Right renal cortex interstitium (tissue), 3 donors: ENCODE measurements at places on chromosomes 3 and 15. TPM values are rescaled to one million over a fixed set of nuclear protein-coding genes. Genes with fewer than 3 reads are reported as not detected.

SCAMP2 gene
- 63.1 TPM for polyA plus RNA-seq

NR2E3 gene
- 0.18 TPM for polyA plus RNA-seq

MCTP2 gene
- 18.8 TPM for polyA plus RNA-seq

DNA sequence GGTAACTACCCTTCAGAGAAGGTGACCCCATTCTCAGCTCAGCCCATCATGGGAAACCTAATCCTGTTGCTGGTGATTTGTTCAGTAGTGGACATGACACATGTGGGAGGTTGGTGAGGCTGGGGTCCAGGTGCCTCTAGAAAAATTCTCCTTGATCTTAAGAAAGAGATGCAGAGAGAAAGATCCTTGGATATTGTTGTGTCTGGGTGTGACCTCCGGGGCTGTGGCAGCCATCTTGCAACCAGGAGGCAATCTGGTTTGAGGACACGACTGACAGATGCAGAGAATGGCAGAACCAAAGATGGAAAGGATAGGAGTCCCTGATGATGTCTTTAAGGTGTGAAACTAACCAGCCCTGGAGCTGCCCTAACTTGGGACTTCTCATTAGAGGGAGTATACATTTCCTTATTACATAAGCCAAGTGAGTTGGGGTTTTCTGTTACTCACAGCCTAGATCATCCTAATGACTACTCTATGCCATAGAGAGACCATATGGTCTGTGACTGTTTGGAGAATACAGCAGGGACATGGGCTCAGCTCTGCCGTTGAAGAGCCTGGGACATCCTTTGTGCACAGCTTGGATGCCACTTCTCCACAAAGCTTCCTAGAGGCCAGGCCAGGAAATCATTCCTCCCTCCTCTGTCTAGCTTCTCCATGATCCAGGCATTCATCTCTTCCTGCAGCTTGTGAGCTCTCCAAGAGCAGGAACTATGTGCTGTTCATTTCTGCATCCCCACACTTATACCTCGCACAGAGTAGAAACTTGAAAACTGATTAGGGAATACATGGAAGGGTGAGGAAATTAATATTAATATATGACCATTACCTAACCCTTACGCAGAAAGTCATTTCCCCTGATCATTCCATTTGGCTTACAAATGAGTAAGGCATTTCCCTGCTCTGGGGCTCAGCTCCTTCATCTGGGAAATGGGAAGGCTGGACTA lies 45.9 kb downstream of the HRH1 start:
- DNase-seq, result no peak

DNA sequence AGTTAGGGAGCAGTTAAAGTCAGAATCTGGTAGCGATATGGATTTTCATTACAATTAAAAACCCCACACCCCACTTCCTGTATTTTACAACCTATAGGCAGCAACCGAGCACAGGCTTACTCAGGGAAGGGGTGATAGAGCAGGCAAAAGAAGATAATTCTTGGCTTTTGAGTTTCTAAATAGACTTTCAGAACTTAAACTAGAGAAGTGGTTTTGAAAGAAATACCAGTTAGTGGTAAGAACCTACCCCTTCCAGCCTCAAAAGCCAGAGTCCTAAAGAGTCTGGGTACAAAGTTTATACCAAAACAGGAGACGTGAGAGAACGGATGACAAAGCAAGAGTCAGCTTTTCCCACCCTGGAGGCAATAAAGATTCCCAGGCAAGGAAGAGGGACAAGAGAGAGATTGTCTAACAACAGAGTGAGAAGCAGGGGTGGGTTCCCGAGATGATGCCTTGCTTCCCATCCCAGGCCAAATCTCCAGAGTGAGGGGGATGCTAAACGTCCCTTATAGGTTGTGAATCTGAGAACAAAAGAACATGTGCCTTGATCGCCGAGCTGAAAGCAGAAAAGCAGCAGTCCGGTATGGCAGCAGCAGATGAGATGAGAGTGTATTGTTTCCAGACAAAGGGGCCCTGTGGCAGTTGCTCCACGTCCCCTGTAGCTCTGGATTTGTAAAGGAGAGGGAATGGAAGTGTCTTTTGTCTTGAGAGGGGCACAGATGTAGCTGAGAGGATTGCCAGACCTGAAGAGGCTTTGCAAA lies 36.8 kb downstream of the KLHL6 start:
- DNase-seq, result no peak

DNA sequence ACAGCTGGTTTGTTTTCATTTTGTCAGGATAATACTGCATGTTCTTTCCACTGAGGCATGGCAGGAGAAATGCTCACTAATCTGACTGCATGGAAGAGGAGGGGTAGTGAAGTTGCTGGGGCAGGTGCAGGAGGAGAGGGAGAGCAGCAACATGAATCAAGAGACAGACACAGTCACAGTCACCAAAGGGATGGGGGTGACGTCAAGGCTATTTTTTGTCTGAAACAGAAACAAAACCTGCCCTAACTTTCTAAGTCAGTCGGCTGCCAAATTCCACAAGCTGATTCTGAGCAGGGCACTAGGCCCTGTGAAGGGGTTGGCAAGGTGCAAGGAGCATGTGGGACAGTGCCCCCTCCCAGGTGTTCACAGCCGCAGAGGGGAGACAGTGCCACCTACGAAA lies 186.6 kb upstream of the NSMCE3 start:
- no peak for DNase-seq

DNA sequence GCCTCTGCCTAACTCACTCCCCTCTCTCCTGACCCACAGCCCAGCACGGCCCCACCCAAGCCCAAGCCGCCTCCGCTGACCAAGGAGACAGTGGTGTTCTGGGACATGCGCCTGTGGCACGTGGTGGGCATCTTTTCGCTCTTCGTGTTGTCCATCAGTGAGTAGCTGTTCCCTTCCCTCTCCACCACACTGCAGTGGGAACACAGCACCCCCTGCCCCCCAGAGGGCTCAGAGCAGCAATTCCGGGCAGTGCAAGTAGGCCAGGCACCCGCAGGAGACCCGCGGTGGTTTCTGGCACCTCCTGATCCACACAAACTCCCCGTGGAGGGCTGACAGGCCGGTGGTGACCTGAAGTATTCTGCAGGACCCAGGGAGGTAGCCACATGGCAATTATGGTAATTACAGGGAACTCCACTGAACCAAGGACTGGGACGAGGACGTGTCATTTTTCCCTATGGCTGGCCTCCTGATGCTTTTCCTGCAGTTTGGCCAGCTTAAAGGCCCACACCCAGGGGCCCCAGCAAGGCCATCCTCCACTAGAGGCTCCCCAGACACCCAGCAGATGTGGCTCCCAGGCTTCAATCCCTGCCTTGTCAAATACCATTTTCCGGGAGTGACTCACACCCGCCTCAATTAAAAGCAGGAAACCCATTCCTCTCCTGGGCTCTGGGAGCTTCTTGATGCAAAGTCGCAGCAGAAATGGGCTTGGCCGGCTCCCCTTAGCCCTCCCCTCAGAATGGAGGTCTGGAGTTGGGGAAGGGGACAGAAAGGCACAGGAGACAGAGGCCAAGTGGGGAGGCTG lies 4.8 kb downstream of the TMIE start:
- no peak for DNase-seq

DNA sequence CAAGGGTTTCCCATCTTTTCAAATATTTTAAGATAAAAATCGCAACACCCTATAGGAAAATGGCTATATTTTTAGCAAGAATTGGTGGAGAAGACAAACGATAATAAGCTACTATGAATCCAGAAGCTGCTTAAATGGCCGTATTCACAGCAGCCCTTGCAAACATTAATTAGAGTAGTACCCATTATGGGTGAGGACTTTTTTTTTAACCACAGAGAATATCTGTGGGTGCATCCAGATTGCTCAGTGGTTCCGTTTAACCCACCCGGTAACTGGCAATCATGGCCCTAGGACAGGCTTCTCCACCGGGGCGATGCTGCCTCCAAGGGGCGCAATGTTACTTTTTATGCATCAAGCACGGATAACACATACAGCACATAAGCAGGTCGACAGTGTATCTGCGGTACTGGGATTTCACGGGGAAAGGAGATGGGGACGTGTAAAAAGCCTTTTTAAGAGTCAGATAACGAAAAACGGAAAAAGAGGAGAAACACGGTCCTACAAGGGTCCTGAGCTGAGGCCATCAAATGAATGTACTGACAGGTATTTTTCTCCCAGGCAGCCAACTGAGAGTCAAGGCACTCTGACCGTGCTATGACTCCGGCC lies 968 bp upstream of the TMEM266 start:
- no peak for DNase-seq

GRCh38 chr3:166283840-166284239 lies 446.6 kb upstream of the BCHE start:
- no peak for DNase-seq

- no peak for DNase-seq
Measured at GRCh38 chr15:33636234-33636633, 325.5 kb downstream of the RYR3 start.

GRCh38 chr15:58471348-58471747 lies 39.6 kb downstream of the LIPC start:
- DNase-seq, result no peak

DNA sequence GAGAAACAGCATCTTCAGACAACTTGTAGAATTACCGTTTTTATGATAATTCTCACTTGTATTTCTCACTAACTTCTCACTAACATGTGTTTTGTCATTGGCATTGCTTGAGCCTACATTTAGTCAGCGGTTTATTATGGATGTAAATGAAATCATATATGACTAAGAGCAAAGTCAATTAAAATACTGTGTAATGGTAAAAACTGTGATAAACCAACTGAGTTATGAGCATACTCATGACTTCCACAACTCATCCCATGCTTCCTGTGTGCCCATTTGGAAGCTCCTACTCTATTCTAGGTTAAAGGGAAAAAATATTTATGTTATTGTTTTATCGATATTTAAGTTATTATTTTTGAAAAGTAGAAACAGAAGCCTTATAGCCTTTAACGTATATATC lies 12.8 kb downstream of the PXK start:
- no peak for DNase-seq

DNA sequence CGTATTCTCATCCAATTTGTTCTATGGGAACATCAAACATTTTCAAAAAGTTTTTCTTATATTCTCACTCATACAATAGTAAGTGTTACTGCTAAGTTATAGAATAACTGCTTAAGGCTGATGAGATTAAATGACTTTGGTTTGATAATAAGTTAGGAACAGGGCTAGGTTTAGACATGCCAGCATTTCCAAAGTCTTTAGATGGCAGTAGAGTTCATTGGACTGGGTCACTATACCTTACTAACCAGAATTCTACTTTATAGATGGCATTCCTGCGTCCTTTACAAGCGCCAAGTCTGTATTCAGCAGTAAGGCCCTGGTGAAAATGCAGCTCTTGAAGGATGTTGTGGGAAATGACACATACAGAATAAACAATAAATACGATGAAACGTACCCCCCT lies 21.7 kb downstream of the PLAAT1 start:
- DNase-seq, result no peak

DNA sequence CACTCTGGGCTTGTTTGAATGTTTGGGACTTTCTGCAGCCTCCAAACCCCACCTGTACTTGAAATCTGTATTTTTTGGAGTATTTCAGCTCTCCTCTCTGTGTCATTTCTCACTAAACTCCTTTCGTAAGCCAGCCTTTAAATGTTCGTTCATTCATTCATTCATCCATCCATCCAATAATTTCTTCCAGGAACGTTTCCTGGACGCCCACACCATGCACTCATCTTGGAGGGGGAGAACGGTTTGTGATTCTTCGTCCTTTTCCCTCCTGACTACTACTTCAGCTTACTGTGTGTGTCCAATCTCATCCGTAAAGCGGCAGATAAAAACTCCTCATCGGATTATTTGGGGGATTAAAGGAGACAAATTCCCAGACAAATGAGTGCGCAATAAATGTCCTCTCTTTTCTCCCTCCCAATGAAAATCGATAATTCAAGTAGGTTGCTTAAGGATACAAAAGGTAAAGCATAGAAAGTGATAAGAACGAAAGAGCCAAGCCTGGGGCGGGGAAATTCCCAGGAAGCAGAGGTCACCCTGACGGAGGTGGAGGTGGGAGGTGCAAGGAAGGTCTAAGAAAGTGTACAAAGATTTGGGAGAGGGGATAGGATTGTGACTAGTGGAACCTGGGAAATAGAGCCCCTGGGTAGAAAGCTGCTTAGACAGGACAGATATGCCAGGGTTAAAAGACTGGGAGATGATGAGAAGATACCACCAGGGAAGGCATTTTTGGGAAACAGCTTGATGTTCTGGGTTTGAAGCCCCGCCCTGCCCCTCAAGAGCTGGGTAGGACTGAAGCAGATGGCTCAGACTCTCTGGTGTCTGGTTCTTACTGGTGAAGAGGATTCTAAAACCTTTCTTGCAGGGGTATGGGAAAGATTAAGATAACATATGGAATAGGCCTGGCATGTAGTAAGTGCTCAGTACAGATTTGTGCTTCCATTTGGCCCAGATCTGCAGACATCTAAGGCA lies 896 bp upstream of the KLHL25 start:
- no peak for DNase-seq

DNA sequence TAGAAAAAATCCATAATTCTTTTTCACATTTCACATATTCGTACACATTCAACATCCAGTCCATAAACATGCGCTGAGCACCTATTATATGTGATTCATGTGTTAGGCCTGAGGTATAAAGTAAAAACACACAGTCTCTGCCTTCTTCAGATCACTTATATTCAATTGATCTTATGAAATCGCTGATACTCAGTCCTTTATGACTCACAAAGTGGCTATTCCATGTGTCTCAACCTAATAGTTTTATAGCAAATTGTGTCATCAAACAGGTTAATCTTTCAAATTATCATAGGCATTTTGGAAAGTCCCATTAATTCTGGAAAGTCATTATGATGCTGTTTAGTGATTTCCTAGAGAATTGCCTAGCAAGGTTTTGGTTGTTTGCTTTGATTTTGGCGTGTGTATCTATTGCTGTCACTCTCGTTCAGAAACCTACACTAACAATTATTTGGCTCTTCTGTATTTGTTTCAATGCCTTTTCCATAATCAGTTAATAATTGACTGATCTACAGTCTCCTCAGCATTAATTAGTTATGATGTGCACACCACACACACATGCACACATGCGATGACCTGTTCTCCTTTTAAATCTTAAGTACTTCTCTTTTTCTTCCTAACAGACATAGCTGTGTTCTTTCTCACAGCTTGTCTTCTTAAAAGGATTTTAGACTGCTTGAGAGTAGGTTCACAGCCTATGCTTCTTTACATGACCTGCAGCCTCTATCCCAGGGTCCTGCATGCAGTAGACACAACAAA lies 353.1 kb downstream of the MECOM start:
- DNase-seq, result no peak

GRCh38 chr3:183487016-183487415 lies 58.6 kb upstream of the MCF2L2 start:
- no peak for DNase-seq

GRCh38 chr3:190083635-190084034 lies 37.1 kb downstream of the P3H2 start:
- DNase-seq, result no peak

DNA sequence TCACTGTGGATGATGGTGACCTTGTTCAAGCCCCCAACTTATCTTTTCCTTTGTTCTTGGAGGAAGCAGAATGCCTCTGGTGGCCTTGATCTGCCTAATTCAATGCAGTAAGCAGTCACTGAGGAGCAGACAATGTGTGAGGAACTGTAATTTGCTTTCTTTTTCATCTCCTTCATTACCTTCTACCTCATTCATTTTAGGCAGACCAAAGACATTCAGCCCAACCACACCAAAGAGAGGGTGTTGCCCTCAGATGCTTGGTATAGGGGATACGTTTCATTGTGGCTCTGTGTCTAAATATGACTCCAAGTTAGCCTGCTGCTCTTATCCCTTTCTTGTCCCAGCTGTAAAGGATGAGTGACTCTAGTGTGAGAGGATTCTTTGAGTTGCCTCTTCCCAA lies 15.3 kb downstream of the EXOSC7 start:
- DNase-seq, result no peak
